ENCODE measurements at places on chromosomes 6 and 20.

GRCh38 chr20:58174708-58175280 lies 53.7 kb downstream of the ANKRD60 start:
- ATAC-seq = no peak

DNA sequence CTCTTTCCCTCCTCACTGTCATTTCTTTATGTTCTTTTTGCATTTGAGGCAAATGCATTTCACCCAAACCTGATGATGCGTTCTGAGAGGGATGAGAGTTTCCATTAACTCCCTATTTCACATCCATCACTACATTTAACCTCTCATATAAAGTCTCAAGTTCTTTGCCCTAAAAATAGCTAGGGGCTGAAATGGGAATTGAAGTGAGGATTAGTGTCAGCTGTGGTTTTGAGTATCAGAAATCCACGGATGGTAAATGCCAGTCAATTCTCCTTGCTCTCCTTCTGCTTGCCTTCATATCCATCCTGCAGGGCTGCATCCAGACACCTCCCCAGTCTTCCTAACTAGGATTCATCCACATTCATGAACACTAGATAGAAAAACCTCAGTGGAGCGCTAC lies 10.0 kb upstream of the DTNBP1 start:
- no peak for ATAC-seq

- peak; percentile 77 for ATAC-seq
Measured at GRCh38 chr6:166775180-166775922, 148.3 kb upstream of the RPS6KA2 start.

GRCh38 chr6:71190809-71191208 lies 97.8 kb upstream of the OGFRL1 start:
- ATAC-seq = no peak

DNA sequence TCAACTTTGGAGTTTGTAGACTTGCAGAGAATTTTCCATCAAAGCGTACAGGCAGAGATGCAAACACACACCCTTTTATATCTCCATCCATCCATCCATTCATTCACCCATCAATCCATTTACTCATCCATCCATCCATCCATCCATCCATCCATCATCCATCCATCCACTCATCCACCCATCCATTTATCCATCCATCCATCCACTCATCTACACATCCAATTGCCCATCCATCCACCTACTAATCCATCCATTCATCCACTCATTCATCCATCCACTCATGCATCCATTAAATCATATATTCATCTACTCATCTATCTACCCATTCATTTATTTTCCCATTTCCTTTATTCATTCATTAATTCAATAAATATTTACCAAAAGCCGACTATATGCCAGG lies 52.1 kb downstream of the KCNB1 start:
- no peak for ATAC-seq

- no peak for ATAC-seq
Measured at GRCh38 chr6:66896415-66896814, 1189.4 kb upstream of the EYS start.

DNA sequence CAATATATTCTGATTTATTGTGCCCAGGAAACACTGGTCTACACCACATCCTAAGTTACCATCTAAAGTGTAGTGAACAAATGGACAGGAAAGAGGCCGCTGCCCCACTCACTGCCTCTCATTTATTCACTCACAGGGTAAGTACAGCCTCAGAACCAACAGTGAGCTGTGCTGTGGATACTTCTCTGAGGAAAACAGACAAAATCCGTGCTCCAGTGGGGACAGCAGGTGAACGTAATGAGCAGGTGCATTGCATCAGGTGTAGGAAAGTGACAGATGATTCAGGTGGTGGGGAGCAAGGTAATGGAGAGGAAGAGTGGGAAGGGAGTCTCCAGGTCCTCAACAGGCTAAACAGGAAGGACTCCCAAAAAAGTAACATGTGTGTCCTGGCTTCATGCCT lies 8.4 kb upstream of the ULBP2 start:
- ATAC-seq = no peak

- ATAC-seq = no peak
Measured at GRCh38 chr20:19642860-19643259, 115.2 kb upstream of the RIN2 start.

DNA sequence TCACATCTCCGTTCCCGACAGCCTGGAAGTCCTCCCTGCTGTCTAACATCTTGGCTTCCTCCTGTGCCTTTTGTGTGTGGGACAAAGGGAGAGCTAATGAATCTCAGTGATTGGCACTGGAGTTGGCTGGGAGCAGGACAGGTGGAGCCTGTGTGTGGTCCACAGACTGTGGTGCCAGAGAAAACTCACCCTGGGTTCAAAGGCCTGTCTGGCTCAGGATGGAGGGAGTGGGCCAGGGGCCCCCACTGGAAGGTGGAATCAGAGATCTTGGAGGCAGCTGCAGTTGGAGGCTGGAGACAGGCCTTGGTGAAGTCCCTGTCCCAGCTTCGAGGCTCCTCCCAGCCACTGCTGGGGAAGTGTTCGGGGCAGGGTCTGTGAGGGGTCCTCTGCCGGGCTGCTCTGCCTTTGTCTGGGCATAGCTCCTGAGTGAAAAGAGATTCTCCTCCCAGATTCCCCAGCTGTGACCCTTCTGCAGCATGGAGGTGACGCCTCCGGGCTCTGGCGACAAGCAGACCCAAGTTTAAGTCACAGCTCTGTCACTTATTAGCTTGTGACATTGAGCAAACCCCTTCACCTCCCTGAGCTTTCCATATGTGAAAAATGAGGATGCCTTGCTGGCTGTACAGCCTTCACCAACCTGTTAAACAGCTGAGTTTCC lies 13.9 kb upstream of the ITPR3 start:
- ATAC-seq = no peak

- ATAC-seq = no peak
Measured at GRCh38 chr20:37945091-37945547, 42.2 kb downstream of the VSTM2L start.

GRCh38 chr6:108677357-108677756 lies 116.6 kb downstream of the FOXO3 start:
- ATAC-seq = no peak

GRCh38 chr6:165769401-165769800 lies 106.4 kb upstream of the PDE10A start:
- no peak for ATAC-seq

- ATAC-seq = no peak
Measured at GRCh38 chr20:45496166-45496565, 19.3 kb downstream of the SPINT3 start.
